NCI-H1417 (cell line): ENCODE measurements at places on chromosomes 7 and 10.

- DNase-seq = no peak
Measured at GRCh38 chr10:95397747-95398146, 106.9 kb upstream of the PDLIM1 start.

- DNase-seq = no peak
Measured at GRCh38 chr10:3963191-3963673, 178.2 kb upstream of the KLF6 start.

- DNase-seq = no peak
Measured at GRCh38 chr10:131954356-131954965, 27.3 kb downstream of the BNIP3 start.

DNA sequence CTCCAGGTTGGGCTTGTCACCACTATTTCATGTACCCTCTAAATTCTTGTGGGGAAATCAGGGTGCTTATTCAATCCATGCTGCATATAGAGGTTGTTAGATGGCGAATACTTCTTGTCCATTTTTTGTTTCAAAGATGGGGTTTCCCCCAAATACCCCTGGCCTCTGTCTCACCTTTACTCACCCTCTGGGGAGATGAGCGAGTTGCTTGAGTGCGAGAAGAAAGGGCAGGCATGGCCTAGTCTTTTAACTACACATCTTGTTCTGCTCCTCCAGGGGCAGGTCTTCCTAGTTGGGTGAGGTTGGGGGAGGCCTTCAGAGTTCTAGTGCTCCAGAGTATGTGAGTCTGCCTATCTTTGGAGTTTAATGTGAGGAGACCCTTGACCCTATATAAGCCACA, 46.2 kb downstream of the HHEX start:
- no peak for DNase-seq

GRCh38 chr7:75823198-75823910, 9.7 kb upstream of the CCL24 start:
- no peak for DNase-seq

DNA sequence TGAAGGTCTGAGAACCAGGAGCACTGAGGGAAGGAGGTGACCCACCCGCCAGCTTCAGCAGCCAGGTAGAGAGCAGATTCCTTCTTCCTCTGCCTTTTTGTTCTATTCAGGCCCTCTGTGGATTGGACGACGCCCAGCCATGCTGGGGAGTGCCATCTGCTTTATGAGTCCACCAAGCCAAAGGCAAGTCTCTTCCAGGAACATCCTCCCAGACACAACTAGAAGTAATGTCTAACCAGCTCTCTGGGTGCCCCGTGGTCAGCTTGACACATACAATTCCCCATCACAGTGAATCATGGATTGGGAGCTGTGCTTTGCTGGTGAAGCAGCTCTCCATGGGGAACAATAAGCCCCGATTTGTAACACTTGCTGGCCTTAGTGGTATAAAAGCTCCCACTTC, 125.2 kb downstream of the CCDC3 start:
- DNase-seq = no peak

GRCh38 chr7:112654322-112655216, 135.6 kb downstream of the TMEM168 start:
- DNase-seq = no peak

DNA sequence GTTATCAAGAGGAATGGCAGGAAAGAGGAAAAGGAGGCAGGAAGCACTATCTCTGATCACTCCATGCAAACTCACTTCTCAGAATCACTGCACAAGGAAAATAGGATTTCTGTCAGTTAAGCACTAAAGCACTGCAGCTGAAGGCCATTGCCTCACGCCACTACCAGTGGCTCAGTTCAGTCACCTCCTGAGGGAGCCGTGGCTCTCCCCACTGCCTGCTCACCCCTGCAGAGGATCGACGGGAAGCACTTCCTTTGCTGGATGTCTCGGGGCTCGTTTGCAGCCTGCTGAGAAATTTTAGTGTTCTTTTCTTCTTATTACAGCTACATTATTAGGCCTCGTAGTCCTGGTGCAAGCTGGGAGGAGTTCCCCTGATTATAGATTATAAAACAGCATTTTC, 90.1 kb upstream of the ADCY1 start:
- no peak for DNase-seq

DNA sequence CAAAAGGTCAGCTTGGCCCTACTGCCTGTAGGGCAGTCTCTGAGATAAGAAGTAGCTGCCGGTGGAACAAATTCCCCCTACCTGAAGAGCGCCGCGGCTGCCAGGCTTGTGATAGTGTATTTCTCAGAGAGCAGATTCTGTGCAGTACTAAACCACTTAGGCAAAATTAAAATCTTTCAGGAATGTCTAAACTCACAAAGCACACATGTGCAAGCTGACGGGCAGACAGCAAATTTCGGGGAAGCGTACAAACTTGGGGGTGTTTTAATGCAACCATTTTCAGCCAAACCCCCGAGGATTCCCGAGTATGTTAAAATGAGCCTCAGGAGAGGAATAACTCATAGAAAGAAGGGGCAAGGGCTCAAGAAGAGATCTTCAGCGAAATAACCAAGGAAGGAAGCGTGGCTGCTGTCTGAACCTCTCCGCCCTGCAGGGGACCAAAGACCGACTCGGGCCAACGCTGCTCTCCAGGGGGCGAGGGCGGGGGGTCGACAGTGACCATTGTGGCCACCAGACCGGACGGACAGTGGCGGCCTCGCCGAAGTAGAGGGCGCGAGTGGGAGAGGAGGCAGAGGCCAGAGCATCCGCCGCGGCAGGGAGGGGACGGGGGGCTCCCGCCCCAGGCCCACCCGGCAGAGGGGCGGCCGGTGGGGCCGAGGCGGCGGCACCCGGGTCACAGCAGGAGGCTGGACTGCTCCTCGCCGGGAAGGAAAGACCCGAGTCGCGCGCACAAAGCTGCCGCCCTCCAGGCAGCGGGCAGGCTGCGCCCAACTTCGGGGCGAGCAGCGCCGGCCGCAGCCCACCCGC, 819 bp downstream of the HYCC1 start:
- peak; percentile 75 for DNase-seq
